Ascending aorta (tissue), 2 donors: ENCODE measurements at places on chromosomes 7 and 10.

GRCh38 chr7:57404343-57404966 is 45.5 kb upstream of the ZNF716 start:
- DNase-seq, result no peak
- no peaks in the 10 kb centered on the region for H3K36me3 ChIP-seq
- no peak overlapping the region for H3K4me3 ChIP-seq
- H3K27ac ChIP-seq, result no peak overlapping the region

DNA sequence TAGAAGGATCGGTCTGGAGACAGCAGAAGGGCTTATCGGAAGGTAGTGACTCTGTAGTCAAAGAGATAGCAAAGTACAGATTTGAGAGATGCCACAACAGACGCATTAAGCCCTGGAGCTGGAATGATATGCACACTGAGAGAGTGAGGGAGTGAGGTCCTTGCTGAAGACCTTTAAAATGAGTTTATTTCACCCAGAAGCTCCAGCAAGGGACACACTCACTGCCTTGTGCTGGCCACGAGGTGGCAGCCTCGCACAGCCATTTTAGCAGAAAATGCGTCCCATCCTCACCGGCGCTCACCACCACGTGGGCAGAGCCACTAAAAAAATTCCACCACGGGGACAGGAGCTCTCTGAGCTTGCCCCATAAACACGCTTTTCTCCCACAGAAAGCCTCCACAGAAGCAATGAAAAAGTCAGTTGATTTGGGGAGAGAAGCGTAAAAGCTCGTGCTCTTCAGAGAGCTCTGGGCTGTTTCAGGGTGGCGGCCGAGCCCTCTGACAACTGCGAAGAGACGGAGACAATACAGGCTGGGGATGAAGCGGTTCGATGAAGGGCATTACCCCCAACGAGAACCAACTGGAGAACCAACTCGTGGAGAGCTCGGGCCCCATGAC is 163.0 kb upstream of the KLF14 start:
- peaks cover 15% of the 10 kb centered on the region for H3K36me3 ChIP-seq
- no peaks in the 10 kb centered on the region for H3K27me3 ChIP-seq
- DNase-seq, result peak; percentile 78
- H3K4me3 ChIP-seq, result no peak overlapping the region

GRCh38 chr10:124468624-124469023 is 7.0 kb downstream of the LHPP start:
- H3K4me1 ChIP-seq, result no peaks in the 10 kb centered on the region
- no peak for DNase-seq
- no peaks in the 10 kb centered on the region for H3K36me3 ChIP-seq

DNA sequence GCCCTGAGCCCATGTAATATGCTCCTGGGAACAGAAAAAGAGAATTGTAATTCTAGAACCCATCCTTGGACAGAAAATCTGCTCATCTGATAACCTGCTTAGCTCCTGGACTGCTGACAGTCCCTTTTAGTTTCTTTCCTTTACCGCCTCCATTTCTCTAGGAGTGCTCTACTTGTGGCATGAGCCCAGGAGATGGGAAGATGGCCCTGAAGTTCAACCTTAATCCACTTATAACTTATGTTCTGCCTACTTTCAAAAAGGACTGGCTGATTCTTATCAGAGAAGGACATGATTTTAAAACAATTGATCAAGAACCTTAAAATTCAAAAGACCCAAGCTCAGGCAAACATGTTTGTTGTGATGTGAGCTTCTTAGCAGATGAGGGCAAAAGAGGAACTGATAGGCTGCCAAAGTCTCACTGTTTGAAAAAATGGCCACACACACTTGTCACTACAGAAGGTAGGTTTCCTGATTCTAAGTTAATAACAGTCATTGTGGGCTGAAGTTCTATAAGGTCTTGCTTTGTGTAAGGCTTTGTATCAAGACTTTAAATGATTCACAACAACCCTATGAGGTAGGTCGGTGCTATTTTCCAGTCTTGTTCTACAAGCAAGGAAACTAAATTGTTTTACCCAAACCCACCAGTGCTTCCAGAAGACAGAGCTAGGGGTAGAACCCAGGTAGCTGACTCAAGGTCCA is 94.3 kb upstream of the AFAP1L2 start:
- no peak for DNase-seq
- H3K27me3 ChIP-seq, result no peaks in the 10 kb centered on the region
- H3K4me3 ChIP-seq, result no peak overlapping the region

- H3K4me1 ChIP-seq, result peaks cover 24% of the 10 kb centered on the region
- H3K4me3 ChIP-seq, result no peak overlapping the region
- H3K27ac ChIP-seq, result no peak overlapping the region
- H3K36me3 ChIP-seq, result no peaks in the 10 kb centered on the region
- DNase-seq, result no peak
- no peaks in the 10 kb centered on the region for H3K27me3 ChIP-seq
Observed at GRCh38 chr10:4053940-4054339, 268.9 kb upstream of the KLF6 start.

DNA sequence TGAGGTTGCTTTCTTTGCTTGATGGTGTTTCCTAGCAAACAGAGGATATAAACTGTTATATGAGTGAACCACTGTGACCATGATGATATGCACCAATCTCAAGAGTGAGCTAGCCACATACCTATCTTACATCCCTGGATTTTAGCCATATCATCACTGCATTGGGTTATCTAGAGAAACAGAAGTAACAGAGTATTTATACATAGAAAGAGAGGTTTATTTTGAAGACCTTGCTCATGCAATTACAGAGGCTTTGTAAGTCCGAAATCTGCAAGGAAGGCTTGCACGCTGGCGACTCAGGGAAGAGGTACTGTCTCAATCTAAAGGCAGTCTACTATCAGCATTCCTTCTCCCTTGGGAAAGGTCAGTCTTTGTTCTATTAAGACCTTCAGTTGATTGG is 11.8 kb upstream of the PON2 start:
- H3K27me3 ChIP-seq, result no peaks in the 10 kb centered on the region
- no peak for DNase-seq
- no peak overlapping the region for H3K4me3 ChIP-seq
- H3K4me1 ChIP-seq, result no peaks in the 10 kb centered on the region

DNA sequence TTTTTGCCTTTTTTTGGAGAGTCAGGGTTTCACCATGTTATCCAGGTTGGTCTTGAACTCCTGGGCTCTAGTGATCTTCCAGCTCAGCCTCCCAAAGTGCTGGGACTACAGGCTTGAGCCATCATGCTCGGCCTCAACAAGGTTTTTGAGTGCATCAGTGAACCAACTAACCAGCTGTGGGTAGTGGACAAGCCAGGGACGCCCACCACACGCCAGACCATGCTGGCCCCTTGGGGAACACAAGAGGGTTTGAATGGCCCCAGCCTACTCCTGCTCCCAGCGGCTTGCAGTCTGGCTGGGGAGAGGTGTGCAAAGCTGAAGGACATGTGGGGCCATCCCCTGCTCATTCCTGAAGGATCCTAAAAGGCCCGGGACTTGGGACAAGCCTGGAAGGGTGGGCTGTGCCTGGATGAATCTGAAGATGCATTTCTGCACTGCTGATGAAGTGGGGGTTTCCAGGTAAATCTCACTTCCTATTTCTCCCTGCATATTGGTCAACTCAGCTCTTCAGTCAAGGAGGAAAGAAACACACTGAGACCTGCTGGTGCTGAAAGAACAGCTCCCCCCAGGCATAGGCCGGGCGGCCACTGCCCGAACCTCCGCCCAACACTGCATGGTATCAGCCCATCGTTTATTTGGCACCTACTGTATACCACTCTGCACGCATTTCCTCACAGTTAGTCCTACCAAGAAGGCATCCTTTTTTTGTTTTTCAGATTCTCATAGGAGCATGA is 6.9 kb downstream of the MMD2 start:
- no peaks in the 10 kb centered on the region for H3K36me3 ChIP-seq
- H3K4me1 ChIP-seq, result no peaks in the 10 kb centered on the region
- DNase-seq, result no peak
